ENCODE measurements at places on chromosomes 4 and X. TPM values are rescaled to one million over a fixed set of nuclear protein-coding genes. Genes with fewer than 3 reads are reported as not detected.

Gene SCARB2
- 8.1 TPM for total RNA-seq

Gene LEF1
- 130 TPM for total RNA-seq

Gene CENPI
- total RNA-seq, result 15.6 TPM

Gene CHST7
- 3.5 TPM for total RNA-seq

Gene BEND2
- total RNA-seq, result not detected

Gene APELA
- total RNA-seq, result not detected

Gene PTCHD1
- not detected for total RNA-seq

Gene HDX
- 3.0 TPM for total RNA-seq

Gene YIPF7
- total RNA-seq, result not detected

Gene GLRB
- not detected for total RNA-seq

Gene AKAP14
- not detected for total RNA-seq

Gene IL2RG
- 348 TPM for total RNA-seq
